Type B pancreatic cell (in vitro differentiated cells): ENCODE measurements at places on chromosomes 7 and 10. TPM values are rescaled to one million over a fixed set of nuclear protein-coding genes. Genes with fewer than 3 reads are reported as not detected.

CELF2 gene
- 11.6 and 14.4 TPM in 2 replicates for total RNA-seq

AS3MT gene
- 4.2 and 4.9 TPM in 2 replicates for total RNA-seq

HOXA3 gene
- total RNA-seq: 40.5 and 92.8 TPM in 2 replicates

TMEM213 gene
- not detected in 2 replicates for total RNA-seq

ZPBP gene
- total RNA-seq: not detected in 2 replicates
